NCI-H510A (cell line): ENCODE measurements at places on chromosomes 2 and 18.

DNA sequence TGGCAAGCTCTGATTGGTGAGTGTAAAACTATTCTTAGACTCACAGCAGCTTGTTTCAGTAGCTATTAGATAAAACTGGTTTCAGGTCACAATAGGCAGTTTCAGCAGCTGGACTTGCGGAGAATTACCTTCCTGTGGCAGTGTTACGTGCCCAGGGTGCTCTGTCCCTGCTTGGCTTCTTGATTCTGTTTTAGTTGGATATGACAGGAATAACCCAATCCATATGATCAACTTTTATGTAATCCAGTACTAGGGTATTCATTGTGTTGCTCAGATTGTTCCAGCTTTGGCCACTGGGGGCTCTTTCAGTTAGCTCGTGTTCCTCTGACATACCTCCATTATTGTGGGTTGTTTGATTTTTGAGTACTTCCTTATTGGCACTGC is 43.1 kb downstream of the INPP4A start:
- no peak for DNase-seq

GRCh38 chr2:67825476-67825875 is 237.3 kb downstream of the C1D start:
- no peak for DNase-seq

- no peak for DNase-seq
Measured at GRCh38 chr18:10064267-10064666, 150.5 kb downstream of the VAPA start.

DNA sequence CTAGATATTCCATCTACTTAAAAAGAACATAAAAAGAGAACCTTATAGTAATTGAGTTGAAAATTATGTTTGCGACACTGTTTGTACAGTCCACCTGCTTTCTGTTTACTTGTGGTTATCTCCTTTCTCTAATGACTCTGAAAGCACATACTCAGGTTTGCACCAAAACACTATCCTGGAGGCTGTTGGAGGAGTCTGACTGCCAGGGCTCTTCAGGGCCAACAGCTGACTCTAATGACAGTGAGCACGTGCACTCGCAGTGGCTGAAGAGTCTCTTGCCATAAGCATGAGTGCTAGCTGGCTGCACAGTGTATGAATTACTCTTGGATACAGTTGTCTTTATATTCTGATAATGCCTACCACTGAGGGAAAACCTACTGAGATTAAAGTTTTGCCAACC is 16.7 kb upstream of the GLS start:
- DNase-seq: peak; percentile 94

GRCh38 chr2:171966688-171967087 is 33.1 kb upstream of the METAP1D start:
- no peak for DNase-seq

DNA sequence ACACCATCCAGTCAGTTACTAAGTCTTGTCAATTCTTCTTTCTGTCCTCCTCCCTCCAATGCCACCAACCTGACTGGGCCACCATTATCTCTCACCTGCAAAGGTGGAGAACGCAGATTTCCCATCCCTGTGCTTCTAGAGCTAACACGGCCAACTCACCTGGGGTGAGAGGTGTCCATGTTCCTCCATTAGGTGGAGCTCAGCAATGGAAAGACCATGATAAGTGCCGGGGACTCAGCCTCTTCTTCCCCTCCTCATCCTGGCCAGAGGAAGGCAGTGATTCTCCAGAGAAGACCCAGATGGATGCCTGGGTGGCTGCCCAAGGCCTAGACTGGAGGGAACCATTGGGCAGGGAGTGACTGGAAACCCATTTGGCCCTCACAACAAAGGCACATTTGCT is 48.1 kb upstream of the SLC1A4 start:
- no peak for DNase-seq

- DNase-seq: no peak
Measured at GRCh38 chr2:125696560-125696959, 959.4 kb upstream of the GYPC start.

GRCh38 chr2:54106631-54107454 is 8.6 kb upstream of the ACYP2 start:
- DNase-seq: no peak

DNA sequence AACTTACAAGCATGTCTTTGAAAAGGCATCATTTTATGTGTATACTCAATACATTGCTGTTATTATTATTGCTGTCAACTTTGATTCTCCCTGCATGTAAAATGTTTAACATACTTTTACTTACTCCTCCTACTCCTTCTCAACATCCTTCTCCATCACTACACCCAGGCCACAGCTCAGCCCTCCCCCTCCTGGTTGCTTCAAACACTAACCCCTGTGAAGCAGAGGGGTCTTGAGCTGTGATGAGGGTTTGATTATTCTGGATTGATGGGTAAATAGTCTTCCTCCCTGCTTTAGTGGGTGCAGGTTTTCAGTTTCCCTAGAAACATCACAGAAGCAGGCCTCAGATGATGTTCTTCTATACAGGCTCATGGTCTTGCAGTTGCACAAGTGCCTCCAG is 221.0 kb downstream of the OSR1 start:
- no peak for DNase-seq

DNA sequence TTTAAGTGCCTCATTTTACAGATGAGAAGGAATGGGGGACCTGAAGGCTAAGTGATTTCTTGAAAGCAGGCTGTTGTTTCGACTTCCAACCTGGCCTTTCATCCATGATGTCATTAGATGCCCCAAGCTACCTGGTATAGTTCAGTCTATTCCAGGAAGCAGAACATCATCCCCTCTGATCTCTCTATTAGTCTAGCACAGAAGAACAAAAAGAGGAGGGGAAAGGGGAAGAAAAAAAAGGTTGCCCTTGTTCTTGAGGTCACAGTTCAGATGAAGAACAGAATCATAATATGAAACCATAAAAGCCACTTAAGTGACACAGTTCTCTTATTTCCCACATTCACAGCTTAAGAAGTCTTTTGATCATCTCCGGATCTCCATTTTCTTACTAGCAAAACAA is 386.2 kb upstream of the HNRNPA3 start:
- DNase-seq: no peak

DNA sequence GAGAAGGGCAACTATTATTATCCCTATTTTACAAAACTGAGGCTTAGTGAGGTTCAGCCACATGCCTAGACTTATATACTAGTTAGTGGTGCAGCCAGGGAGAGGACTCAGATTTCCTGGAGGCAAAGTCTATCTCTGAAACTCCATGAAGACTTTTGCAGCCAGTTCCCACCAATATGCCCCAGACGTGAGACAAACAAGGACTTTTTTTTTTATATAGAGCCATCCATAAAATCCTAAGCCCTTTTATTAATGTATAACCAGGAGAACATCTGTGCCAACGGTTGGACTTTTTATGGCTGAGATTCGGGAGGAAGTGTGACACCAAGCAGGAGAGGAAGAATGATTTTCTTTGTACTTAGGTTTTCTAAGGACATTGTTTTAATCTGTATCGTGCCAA is 29.9 kb downstream of the LIPG start:
- no peak for DNase-seq

- peak; percentile 2 for DNase-seq
Measured at GRCh38 chr2:187499941-187500532, 52.0 kb upstream of the CALCRL start.

- DNase-seq: no peak
Measured at GRCh38 chr18:26405190-26405801, 143.1 kb downstream of the KCTD1 start.

DNA sequence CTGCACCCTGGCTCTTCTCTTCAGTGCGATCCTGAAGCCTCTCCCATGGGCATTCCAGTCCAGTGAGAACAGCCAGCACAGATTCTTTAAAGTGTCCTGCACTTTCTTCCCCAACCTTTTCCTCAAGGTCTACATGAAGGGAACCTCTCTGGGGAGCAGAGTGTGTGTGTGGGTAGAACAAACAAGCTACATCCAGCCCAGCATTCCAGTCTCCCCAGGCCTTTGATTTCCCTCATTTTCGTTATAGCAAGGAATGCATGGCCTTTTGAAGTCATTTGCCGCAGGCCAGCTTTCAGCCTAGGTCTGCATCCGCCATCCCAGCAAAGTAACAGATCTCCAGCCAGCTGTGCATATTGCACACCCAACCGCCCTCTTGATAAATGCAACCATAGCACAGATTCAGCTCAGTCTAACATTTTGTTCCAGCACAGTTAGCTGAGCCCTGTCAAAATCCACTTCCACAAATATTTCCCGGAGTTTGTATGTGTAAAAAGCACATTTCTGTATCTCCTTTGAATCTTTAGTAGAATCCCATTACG is 44.6 kb downstream of the CD8B2 start:
- DNase-seq: no peak

GRCh38 chr2:62467475-62468321 is 38.3 kb downstream of the TMEM17 start:
- peak; percentile 41 for DNase-seq

- DNase-seq: no peak
Measured at GRCh38 chr2:73089270-73090030, 17.9 kb upstream of the SFXN5 start.

DNA sequence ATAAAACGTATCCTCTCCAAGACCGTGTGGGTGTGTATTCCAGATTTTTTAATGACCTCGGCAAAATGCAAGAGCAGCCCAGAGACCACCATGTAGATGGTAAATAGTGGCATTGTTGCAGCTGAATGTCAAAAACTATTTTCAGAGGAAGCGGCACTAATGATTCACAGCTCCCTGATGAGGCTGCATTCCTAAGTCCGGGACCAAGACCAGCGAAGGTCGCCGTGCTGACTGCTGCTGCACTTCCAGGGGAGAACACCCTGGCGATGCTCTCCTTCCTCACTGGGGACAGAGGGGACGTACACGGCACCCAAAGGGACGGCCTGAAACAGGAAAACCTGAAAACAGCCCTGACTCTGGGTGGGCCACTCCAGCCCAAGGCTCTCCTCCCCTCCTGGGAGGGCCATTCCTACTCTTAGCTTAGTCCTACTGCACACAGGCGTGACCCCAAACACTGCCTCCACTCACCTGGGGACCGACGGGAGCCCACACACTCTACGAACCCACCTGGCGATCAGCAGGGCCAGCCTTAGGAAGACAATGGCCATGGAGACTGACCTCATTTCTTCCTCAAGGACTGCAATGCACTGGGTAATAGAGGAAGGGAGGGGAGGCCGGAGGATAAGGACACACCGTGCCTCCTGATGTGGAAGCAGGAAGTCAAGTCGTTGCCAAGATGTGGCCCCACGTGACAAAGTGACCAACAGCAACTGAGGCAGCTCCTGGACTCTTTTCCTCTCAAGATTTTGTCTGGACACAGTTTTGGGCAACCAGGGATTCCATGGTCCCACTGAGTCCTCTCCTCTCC is 82.8 kb downstream of the ZNF516 start:
- DNase-seq: no peak

DNA sequence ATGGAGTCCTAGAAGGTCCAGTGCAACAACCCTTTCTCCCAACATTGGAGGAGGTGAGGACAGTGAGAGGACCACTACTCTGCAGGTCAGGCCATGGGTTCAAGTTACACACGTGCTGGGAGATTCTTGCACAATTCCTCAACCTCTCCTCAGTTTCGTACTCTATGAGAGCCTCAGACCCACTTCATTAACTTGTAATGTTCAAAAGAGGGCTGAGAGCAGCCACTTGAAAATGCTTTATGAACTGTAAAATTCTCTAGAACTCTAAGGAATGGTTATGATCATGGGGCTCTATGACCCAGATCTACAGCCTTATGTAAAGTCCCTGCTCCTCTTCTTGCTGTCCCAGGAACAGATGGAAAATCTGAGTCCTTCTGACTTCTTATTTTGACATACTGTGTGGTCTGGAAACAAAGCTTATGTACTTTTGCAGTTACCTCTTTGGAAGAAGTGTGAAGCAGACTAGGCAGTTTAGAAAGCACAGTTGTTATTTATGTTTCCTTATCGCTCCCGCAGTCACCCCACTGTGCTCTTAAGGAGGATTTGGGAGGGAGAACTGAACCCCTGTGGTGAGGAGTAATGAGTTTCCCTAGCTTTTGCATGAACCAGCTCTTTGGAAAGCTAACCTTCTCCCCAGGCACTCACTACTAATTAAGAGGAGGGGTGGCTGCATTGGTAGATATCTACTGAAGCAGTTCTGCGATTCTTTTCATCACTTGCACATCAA is 296.6 kb downstream of the LRRTM1 start:
- no peak for DNase-seq

GRCh38 chr2:17296686-17297085 is 221.6 kb downstream of the RAD51AP2 start:
- no peak for DNase-seq

- DNase-seq: no peak
Measured at GRCh38 chr2:43592443-43592842, 3.4 kb downstream of the THADA start.

DNA sequence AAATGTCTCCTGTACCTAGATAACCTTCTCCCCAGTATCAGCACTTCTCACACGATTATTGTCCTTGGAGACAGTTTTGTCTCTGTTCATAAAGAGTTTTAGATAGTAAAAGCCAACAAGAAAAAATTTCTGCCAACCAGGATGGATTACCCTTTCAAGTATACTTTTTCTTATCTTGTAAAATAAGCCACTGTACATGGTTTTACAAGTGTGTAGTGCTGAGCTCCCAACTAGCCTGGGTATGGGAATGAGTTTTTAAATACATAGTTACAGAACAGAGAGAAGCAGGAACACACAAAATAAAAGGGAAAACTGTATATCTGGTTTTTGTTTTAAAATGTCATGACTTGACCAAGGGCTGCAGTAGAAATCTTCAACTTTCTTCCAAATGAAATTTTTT is 76.7 kb downstream of the C18orf54 start:
- DNase-seq: no peak

- DNase-seq: no peak
Measured at GRCh38 chr2:107362993-107363392, 463.7 kb upstream of the RGPD4 start.

DNA sequence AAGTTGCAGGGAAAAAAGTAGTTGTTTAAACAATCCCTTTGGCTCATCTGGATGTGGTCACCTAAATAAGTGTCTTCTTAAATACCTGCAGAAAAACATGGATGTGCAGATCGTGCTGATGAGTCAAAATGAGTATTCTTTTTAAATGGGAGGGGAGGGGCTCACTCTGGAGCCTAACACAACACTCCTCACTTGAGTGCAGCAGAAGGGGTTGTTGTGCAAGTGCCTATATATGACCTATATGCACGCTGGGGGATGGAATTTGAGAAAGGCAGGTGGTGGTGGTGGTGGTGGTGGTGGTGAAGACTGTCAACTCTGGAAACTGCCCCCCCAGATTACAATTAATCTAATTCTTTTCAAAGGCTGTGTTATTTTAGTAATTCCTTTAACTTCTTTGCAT is 77.9 kb upstream of the FAM124B start:
- peak; percentile 13 for DNase-seq

- DNase-seq: no peak
Measured at GRCh38 chr18:5627776-5628511, 84.1 kb upstream of the EPB41L3 start.

GRCh38 chr2:120539424-120539936 is 193.5 kb downstream of the INHBB start:
- DNase-seq: no peak

DNA sequence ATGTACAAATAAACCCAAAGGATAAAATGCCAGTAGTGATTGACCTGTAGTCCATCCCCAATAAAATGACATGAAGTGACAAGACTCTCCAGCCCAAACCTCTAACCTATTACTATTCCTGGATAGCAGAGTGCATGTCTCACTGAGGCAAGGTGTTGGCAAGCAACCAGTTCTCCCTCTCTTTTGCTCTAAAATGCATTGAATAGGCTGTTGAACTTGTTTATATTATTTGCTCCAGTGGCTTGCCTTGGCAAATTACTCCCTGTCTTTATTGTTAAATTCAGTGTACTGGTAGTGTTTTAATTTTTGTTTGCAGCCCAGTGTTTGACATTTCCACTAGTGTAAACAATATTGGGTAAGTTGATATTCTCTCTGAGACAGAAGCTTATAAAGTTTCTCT is 70.5 kb downstream of the CSRNP3 start:
- no peak for DNase-seq

- DNase-seq: no peak
Measured at GRCh38 chr18:34901299-34901698, 139.9 kb upstream of the MAPRE2 start.
